ENCODE measurements at places on chromosomes 5 and 9.
A peak's percentile ranks its signal among the peaks of the same experiment; 100 is the strongest.

DNA sequence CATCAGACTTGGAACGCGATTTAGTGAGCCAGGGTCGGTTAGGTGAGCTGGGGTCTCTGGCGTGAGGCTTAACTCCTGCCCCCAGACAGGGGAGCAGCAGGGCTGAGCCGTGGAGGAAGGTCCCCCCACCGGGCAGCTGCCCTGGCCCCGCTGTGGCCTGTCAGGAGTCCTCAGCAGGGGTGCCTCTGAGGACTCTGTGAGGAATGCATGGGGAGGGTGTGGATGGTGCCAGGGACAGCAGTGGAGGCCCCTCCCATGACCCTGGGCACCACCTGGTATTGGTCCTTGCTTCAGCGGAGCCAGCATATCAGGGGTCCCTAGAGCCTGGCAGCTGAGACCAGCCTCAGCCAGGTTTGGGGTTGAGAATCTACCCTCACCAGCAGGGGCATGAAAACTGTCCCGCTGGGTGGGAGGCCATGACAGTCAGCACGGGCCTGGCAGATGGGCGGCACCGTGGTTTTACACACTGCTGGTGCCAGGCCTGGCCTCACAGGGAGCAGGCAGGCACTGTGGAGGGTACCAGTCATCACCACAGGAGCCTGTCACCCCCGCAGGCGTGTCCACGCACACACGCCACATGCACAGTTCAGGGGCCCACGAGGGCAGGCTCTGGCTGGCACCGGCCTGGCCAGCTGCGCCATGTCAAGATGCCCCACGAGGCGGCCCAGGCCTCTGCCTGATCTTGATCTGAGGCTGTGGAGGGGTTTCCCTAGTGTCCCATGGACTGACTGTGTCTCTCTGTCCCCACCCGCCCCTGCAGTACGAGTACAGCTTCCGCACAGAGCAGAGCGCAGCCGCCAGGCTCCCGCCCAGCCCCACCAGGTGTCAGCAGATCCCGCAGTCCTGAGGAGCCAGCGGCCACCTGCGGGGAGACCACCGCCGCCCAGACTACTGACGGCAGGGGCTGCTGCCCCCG, 111.1 kb upstream of the LMX1B start:
- no peak for DNase-seq

GRCh38 chr5:135430135-135430437, 17.1 kb downstream of the DCANP1 start:
- no peak for DNase-seq

DNA sequence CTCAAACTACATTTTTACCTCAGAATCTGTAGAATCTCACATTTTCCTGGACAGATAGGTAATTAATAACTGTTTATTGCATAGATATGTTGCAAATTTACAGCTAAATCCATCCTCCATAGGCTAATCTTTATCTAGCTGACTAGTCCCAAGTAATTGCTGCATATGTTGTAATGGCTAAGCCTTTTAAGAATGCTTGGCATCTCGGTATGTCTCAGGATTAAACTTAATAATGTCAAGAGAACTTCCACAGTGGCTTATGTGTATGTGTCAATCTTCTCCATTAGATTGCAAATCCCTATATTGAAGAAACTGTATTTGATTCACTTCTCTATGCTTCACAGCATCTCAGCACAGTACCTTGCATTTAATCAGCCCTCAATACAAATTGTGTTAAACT, 131.9 kb downstream of the PRDM9 start:
- DNase-seq: no peak

DNA sequence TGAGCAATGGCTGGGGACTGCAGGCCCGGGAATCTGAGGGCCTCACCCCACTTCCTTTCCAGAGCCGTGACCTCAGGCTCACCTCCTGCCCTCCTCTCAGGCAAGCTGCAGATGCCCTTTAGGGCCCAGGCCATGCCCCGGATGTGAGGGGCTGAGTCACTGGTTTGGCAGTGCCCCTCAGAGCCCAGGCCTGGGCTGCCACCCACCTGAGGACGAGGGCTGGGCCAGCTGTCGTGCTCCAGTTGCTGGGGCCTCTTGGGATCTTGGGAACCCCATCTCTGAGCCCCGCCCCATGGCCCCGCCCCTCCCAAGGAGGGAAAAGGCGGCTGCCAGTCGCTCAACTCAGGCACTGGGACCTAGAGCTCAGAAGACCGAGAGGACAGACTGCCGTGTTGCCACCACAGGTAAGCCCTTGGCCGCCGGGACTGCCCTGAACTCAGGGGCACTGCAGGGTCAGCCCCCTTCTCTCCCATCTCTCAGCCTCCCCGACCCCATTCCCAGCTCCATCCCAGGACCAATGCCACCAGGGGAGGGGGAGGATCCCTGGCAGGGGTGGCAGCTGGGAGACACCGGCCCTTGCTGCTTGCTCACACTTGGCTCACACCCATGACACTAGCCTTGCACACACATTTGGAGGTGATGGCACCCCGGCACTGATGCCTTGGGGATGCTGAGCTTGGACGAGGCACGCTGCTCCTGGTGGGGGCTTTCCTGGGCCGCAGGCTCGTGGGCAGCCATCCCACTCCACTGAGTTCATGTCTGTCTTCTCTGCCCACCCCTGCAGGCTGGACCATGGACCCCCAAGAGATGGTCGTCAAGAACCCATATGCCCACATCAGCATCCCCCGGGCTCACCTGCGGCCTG, at the start of gene CYSRT1:
Gene CYSRT1, plus strand, starts transcription at position 345 of the 865 bp plus-strand sequence. Its CDS starts 448 bp downstream, at position 793.
- DNase-seq: no peak

GRCh38 chr5:172841-173251, 18.4 kb upstream of the LRRC14B start:
- no peak for DNase-seq

DNA sequence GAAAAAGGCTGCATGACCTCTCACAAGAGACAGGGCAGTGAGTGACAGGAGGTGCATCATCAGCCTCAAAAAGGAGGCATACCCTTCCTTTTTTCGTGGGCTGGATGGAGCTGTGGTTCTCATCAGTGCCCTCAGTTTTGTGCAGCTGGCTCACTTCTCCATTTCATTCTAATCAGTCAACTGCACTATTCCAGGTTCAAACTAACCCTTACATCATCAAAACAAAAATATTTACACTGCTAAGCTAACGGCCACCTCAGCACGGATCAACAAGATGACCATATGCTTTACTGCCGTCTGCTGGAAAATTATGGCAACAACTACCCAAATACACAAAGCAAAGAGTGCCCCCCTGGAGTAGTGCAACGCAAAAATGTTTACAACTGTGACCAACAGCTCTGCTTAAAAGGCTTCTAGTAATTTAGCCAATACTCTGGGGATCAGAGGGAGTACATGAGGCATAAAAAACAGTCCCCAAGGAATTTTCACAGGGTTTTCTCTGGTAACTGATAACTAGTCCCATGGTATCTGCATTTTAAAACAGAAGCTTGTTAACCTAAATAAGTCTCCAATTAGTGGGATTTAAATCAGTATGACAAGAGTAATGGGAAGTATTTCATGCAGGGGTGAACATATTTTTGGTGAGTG, 10.8 kb downstream of the KCNV2 start:
- DNase-seq: peak; percentile 66

- no peak for DNase-seq
These were observed 38.3 kb upstream of the EGFL7 start for GRCh38 chr9:136624184-136624951.

DNA sequence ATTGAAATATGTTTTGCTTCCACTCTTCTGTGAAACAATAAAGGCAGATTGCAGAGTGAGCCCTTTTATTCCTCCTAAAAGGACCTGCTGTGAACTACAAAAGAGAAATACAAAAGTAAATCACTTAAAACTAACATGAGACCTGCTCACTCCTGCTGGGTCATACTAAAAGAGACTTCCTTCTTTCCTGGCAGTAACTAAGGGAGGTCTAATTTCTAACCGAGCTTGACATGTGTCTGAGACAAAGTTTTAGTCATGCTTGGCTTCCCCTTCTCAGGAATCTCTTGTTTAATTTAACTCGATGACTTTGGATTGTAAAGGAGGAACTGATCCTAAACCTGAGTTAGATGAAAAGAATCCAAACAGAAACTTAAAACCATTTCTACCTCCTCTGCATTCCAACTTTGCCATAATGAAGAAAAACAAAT, 86.4 kb upstream of the CDH6 start:
- DNase-seq: peak; percentile 20

GRCh38 chr5:81545911-81546310, 152.0 kb upstream of the ACOT12 start:
- no peak for DNase-seq

DNA sequence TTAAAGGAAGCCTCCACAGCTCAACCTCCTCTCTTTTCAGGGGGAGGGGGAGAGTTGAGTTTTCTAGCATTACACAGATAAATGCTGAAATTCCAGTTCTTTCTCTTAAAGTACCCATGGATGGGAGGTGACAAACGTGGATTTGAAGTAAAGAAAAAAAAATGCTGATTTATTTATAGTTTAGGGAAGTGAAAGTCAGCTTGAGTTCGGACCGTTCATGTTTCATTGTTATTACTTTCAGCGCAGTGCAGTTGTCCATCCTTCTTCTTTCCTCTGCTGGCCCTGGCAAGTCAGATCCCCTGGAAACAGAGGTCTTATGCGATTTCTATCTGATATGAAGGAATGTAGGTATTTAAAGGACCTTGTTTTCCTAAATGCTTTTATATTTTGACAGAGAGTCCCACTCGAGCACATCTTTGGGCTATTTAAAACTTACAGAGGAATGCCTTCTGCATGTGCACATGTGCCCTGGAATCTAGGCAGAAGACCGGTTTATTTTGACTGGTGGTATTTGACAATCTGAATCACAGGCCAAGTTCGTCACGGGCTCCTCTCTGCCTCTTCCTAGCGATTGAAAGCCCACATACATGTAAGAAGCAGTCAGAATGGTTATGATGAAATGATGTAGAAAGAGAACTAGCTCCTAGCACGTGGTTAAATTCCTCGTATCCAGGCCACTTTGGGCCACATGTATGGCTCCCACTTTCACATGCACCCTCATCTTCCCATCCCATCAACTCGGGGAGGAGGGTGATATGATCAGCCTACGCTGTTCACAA, 385.2 kb upstream of the KLF4 start:
- no peak for DNase-seq

DNA sequence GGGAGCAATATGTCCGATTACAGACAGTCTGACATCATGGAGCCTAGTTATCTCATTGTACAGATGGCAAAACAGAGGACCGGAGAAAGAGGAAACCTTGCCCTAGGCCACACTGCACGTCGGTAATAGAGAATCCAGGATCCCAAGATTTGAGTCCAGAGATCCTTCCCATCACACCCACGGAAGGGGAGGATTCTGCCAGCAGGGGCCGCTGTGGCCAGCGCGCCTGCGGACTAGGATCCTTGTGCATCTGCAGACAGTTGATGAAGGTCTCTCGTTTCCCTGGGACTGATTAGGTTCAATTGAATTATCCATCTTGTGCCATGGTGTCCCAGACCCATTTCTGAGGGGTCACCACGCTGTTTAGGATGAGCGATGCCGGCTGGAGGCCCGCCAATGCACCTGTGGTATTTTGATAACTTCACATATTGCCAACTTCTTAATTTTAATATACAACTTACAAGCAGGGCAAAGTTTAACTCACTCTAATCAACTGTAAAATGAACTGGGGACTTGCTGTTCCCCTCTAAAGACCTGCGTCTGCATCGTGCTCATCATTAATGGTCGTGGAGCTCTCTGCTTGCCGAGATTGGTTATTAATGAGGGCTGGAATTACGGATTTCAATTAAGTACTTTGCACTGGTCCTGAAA, 592.7 kb upstream of the BRINP1 start:
- no peak for DNase-seq

- DNase-seq: no peak
These were observed 27.9 kb upstream of the MUSK start for GRCh38 chr9:110640736-110641135.

- no peak for DNase-seq
These were observed 18.3 kb upstream of the TERT start for GRCh38 chr5:1312993-1313833.

DNA sequence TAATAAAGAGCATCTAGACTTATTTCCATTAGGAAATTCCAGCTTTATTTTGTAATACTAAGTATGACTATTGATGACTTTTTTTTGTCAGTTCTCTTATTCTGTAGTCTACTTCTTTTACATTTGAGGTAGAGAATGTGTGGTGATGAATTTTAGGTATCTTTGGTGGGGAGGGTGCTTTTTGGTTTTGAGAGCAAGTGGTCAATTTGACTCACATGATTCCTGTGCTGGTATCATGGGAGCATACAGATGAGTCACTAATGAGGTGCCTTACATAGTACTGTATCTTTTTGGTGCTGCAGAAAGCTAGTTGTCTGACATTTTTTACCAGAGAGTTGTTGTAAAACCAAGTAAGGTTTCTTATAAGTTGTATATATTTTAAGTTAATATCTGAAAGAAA, 35.3 kb downstream of the ERBIN start:
- DNase-seq: no peak

DNA sequence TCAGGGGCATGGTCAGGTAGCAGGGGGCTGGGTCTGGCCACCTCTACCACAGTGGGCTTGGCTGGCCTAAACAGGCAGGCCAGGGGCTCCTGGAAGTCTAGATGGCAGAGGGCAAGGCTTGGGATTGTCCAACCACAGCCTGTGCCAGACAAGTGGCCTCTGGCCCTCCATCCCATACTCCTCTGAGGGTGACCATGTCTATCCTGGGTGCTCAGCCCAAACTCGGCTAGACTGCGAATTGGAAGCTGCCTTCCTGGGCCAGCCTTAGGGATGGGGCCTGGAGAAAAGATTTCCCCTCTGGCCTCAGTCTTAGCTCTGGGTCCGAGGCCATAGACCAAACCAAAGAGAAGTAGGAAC, 110.5 kb downstream of the PHF2 start:
- DNase-seq: no peak

DNA sequence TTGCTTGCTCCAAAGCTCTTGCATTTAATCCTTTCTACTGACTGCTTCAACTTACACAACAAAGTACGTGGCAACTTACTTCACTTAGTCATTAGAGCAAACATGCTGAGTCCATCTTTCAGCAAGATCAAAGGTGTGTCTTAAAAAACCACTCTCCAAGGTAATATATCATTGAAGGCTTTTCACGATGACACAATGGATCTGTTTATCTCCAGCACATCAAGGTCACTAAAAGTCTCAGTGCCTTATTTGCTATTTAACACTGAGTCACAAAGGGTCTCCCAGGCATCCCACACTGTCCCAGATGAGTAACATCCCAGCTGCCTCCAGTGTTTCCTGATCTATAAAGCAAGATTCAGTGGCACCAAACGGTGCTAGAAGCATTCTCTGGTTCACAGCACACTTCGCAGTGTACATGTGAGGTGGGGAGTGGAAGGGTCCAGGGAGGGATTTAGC, 3.7 kb upstream of the CLK4 start:
- DNase-seq: no peak

All from right renal pelvis (tissue), 4 donors.